ENCODE measurements at places on chromosomes 1 and 21.

GRCh38 chr1:244013100-244013499 is 38.0 kb upstream of the ZBTB18 start:
- no peak for DNase-seq

- DNase-seq: peak; percentile 54
Measured at GRCh38 chr1:203996126-203996525, 76.8 kb upstream of the SOX13 start.

- no peak for DNase-seq
Measured at GRCh38 chr21:42837421-42838211, 41.7 kb downstream of the WDR4 start.

GRCh38 chr1:52063192-52063591 is 7.1 kb downstream of the BTF3L4 start:
- no peak for DNase-seq

- DNase-seq: no peak
Measured at GRCh38 chr1:170578359-170578758, 46.4 kb downstream of the GORAB start.

- no peak for DNase-seq
Measured at GRCh38 chr21:28431022-28431421, 561.7 kb downstream of the LTN1 start.

- DNase-seq: no peak
Measured at GRCh38 chr1:15775706-15776105, 17.1 kb downstream of the FBLIM1 start.

DNA sequence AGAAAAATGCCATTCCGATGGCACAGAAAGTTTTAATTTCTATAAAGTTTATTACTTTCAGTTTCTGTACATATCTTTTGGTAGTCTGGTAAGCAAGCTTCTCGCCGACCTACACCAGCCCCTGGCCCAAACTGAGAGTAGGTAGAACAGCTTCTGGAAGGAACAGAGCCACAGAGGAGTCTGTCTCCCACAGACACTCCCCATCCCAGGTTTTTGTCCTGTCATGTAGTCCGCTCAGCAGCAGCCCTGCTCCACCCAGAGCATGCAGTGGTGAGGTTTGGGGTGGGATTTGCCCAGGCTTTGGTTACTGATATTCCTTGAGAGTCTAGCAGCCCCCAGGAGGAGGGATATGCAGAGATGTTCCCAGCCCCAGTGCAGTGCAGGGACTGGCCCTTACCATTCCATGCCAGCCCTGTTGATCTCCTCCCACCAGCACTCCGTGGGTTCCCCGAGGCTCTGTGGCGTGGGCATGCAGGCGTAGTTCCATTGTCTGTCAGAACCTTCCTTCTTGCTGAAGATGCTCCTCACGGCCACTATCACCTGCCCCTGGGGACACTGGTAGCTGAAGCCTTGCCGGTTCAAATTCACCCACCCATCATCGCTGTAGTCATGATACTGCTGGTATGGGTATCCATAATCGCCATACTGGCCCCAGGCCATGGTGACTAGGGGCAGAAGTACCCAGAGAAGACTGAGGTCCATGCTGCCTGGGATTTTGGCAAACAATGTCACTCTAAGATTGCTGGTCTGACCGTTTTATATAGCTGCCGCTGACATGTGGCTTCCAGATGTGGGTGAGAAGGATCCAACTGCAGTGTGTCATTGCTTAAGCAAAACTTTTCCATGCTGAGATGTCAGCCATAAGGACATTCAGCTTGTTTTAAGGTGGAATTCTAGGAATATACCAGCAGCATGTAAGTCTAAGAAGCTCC is at the start of gene DPT:
TSS of gene DPT (minus strand) at position 734 of the 932 bp plus-strand sequence. CDS start at position 702, 32 bp downstream.
- no peak for DNase-seq

- DNase-seq: no peak
Measured at GRCh38 chr1:153503766-153504165, 32.0 kb downstream of the S100A6 start.

- DNase-seq: no peak
Measured at GRCh38 chr1:184030433-184031091, 7.0 kb downstream of the COLGALT2 start.

DNA sequence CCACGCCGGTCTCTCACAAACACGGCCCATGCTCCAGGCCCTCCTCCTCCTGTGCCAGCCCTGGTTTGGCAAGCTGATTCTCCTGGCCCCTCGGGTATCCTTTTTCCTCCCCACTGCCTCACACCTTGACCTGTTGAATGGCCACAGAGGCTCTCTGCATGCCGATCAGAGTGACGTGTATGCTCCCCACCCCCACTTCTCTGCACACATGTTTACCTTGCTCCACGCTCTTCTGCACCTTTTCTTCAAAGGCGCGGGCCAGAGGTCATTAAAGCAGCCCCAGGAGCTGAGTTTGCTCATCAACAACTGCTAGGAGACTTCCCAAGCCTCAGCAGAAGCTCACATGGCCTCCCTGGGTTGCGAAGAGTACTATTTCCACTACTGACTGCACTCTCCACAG is 139.3 kb upstream of the EDN2 start:
- no peak for DNase-seq

Measured in hippocampal formation (tissue), 2 donors.